HFFc6 (cell line): ENCODE measurements at places on chromosomes 7 and 10. TPM values are rescaled to one million over a fixed set of nuclear protein-coding genes. Genes with fewer than 3 reads are reported as not detected.

The AS3MT gene
- 1.8 to 4.1 TPM (median 3.0 TPM) in 3 replicates for total RNA-seq

The AZGP1 gene
- total RNA-seq = not detected in 3 replicates

GRCh38 chr10:86306628-86307278 is 59.8 kb downstream of the GRID1 start:
- H3K4me1 ChIP-seq = no peaks in the 10 kb centered on the region
- no peak overlapping the region for H3K4me3 ChIP-seq
- no peaks in the 10 kb centered on the region; the same call in 1 of the 2 replicates for H3K27me3 ChIP-seq
- no peak overlapping the region for H3K27ac ChIP-seq
- DNase-seq = no peak

DNA sequence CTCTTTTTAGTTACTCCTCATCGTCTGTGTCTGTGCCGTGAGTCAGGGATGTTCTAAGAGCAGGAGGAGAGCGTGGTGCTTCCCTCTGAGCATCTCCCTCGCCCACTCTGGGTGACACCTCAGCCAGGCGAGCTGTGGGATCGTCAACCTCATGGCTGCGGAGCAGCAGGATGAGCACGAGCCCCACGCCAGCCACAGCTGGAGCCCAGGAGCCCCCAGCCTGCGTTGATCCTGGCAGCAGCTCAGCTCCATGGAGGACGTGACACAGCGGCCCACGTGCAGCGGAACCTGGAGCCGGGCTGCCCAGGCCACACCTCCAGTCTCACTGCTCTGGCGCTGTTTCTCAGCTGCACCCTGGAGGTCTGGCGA is 512.0 kb downstream of the PTPRN2 start:
- DNase-seq = no peak
- H3K27ac ChIP-seq = no peak overlapping the region
- H3K4me1 ChIP-seq = no peaks in the 10 kb centered on the region
- H3K4me3 ChIP-seq = no peak overlapping the region

DNA sequence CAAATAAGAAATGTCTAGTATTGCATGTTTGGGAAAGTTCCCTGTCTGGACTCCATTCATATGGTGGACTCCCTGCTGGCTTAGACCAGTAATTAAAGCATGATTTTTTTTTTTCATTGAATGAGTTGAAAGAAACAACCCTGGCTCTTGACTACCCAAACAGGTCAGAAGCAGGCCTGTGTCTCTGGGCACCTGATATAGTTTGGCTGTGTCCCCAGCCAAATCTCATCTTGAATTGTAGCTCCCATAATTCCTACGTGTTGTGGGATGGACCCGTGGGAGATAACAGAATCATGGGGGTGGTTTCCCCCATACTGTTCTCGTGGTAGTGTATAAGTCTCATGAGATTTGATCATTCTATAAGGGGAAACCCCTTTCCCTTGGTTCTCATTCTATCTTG is 206.2 kb downstream of the TMEM178B start:
- H3K4me1 ChIP-seq = peaks cover 20% of the 10 kb centered on the region; the same call in 1 of the 2 replicates
- peaks cover 3% of the 10 kb centered on the region; the same call in 1 of the 2 replicates for H3K27me3 ChIP-seq
- H3K4me3 ChIP-seq = no peak overlapping the region
- no peak for DNase-seq
- no peaks in the 10 kb centered on the region for H3K36me3 ChIP-seq
